Activated CD4-positive, CD25-positive, alpha-beta regulatory T cell treated with anti-CD3 and anti-CD28 coated beads, Interleukin-2, amount 50 U/mL, for 24 hours (primary cell): ENCODE measurements at places on chromosomes 2 and 18.
A peak's percentile ranks its signal among the peaks of the same experiment; 100 is the strongest.

DNA sequence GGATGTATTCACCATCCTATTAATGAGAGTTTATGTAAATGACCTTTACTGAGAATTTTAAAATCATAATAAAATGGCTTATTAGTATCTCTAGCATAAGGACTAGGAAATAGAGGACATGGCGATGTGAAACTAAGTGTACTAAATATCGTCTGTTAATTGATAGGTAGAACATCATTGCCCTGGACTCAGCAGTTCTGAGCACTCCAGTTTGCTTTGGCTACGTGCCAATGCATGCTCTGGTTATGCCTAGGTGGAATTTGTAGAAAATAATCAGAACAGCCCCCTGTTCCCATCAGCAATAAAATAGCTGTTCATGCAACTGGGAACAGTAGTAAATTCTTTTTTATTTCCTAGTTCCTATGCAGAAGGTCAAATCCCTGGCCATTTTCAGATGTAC, 247.8 kb downstream of the DOK6 start:
- no peak for ATAC-seq

DNA sequence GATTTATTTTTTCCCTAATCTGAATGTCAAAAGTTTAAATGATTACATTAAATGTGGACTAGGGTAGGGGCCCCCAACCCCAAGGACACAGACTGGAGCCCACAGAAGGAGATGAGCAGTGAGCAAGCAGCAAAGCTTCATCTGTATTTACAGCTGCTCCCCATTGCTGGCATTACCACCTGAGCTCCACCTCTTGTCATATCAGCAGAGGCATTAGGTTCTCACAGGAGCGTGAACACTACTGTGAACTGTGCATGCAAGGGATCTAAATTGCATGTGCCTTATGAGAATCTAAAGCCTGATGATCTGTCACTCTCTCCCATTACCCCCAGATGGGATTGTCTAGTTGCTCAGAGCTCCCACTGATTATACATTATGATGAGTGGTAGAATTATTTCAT, 3.8 kb downstream of the MOB1A start:
- no peak for ATAC-seq

DNA sequence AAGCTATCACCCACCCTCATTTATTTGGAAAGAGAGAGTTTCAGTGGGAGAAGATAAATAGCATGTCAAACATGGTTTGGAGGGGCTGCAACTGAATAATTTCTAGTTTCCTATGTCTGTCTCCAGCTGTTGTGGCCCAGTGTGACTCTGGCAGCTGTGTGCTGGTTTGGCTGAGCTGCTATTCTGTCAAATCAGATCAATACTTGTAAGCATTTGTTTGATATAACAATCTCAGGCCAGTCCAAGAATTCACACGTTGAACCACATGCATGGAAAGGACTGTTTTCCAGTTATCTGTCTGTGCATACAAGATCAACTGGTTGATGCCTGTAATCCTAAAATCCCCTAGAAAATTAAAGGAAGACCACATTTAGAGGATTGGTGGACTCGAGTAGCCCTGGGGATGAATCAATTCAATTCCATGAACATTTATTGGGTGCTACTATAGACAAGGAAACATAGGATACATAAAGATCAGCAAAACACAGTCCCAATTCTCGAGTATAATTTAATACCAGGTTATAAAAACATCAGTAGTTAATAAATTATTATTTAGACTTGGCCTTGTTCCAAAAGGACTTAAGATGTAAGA, 209.0 kb upstream of the PARD3B start:
- ATAC-seq: no peak

- no peak for ATAC-seq
Observed at GRCh38 chr2:110725370-110725769, 7.0 kb upstream of the ACOXL start.

- ATAC-seq: no peak
Observed at GRCh38 chr2:118148809-118149208, 60.5 kb downstream of the INSIG2 start.

- no peak for ATAC-seq
Observed at GRCh38 chr18:56043641-56044061, 455.7 kb upstream of the TCF4 start.

- no peak for ATAC-seq
Observed at GRCh38 chr2:158539176-158540005, 82.6 kb downstream of the PKP4 start.

DNA sequence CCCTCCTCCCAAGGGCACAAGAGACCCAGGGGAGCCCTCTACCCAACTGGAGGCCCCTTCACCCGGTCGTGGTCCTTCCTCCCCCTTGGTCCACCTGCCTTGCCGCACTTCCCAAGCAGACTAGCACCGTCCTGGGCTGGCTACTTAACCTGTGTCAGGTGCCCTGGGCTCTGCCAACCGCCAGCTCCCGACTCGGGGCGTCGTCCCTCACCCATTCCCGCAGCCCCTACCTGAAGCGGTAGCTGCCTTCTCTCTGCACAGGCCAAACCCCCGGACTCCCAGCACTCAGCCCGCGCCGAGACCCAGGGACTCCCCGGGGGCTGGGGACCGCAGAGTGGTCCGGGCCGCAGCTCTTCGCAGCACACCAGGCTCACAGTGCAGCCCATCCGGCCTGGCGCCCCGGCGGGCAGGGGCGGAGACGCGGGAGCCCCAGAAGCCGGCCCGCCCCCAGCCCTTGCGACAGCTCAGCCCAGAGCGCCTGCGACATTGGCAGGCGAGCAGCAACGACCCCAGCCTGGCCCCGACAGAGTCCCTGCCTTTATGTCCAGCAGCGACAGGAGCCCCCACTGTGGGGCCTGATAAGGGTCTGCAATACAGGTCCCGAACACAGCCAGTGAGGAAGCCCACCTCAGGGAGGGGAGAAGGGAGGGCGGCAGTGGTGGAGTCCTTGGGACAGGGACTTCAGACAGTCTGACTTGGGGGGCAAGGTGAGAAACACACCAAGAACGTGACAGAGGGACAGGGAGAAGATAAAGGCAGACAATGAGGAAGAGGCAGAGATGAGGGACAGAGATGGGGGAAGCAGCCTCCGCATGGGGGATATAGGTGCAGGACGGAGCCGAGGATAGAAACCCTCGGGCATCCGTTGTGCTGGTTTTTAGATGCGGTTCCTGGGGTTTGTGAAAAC, 31.0 kb upstream of the TNS1 start:
- no peak for ATAC-seq

DNA sequence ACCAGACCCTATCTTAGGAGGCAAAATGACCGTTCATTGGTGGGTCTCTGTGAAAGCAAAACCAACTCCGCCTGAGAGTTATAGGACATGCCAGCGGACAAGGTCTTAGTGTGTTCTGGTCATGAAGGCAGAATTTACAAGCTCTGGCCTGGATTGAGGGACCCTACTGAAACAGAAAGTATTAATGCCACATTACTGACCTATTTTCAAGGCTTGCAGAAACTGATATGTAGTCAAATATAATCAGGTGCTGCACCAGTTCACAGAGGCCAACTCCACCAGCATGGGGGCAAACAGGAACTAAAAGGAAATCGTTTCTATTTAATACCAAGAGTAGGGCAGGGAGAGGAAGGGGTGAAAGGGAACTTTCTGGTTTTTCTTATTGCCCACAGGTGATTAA, 19.7 kb downstream of the TYMS start:
- ATAC-seq: no peak

GRCh38 chr18:28002841-28003240, 174.1 kb downstream of the CDH2 start:
- ATAC-seq: no peak

GRCh38 chr2:172552547-172553291, 3.2 kb upstream of the PDK1 start:
- no peak for ATAC-seq

GRCh38 chr2:68837861-68838341, 33.3 kb downstream of the BMP10 start:
- ATAC-seq: peak; percentile 87

- ATAC-seq: peak; percentile 17
Observed at GRCh38 chr2:119440501-119440870, 8.8 kb downstream of the TMEM37 start.

GRCh38 chr2:170503971-170504809, 210.9 kb upstream of the SP5 start:
- no peak for ATAC-seq

DNA sequence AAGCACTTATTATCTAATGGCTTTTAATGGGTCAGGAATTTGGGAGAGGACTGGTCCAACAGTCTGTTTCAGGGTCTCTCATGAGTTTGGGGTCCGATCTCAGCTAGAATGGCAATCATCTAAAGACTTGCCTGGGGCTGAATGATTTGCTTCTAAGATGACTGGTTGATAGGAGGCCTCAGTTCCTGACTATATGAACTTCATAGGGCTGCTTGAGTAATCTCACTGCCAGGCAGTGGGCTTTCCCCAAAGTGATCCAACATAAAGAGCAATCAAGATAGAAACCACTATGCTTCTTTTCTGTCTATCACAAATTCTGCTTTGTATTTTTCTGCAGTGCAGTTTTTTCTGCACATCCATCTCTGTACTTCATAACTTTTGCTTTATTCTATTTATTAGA, 793.5 kb upstream of the CHAC2 start:
- ATAC-seq: no peak

- ATAC-seq: no peak
Observed at GRCh38 chr2:190481339-190481738, 53.2 kb downstream of the NEMP2 start.

GRCh38 chr18:58556331-58557007, 72.4 kb downstream of the ALPK2 start:
- ATAC-seq: no peak

DNA sequence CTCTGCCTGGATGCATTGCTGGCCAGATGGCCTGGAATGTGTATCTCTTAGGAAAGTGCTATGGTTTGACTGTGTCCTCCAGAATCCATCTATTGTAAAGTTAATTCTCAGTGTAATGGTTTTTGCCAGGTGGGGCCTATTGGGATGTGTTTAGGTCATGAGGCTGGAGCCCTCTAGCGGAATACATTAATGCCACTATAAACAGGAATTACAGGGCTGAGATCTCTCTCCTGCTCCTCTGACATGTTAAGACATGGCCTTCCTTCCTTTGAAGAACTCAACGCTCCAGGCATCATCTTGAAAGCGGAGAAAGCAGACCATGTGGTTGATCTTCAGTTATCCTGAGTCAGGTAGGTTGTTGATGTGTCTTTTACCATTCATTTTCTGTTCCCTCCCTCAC, 276.4 kb downstream of the RPIA start:
- no peak for ATAC-seq

DNA sequence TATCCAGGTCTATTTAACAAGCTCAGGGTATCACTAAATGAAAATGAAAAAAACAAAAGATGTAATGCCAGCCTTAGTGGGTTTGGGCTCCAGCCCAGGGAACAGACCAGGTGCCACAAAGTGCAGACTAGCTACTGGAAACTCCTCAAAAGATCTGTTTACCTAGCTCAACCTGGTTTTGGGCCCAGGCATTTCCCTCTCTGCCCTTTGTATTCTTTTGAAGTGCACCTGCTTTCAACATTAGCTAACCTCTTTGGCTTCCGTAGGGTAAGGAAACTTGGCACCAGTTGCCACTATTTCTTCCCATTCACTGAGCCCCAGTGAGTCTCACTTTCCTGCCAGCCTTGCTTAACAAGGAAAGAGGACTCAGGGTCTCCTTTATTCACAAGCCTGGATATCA, 123.6 kb upstream of the CDCA7 start:
- ATAC-seq: no peak

DNA sequence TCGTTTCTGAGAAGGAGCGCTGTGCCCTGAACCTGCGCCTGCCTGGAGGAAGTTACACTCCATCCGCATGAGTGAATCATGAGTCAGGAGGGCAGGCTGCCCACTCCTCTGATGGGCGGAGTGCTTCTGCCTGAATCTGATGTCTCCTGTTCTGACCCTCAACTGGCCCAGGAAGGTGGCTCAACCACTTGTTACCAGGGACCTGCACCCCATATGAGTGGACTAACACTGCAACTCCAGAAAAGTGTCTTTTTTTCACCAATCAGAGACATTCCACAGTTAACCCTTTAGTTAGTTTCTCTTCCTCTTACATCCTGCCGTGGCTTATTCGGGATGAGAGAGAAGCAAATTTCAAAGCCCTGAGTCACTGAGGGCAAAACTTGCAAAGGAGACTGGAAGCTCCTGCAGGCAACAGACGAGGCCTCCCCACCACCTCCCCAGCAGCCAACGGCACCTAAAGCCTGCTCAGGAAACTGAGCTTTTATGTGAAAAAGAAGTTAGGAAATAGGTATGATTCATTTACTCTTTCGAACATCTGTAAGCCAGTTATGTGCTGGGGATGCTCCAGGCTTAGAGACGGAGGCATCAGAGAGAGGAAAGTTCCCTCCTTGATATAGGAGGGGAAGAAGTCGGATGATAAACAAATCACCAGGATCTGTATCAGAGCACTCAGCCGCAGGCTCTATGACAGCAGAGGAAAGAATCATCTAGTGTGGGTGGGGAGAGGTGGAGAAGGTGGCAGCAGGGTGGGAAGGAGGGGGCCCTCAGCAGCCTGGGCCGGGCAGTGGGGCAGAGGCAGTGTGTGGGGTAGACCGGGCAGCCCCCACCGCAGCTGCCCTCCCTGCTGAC, 30.9 kb downstream of the MBP start:
- ATAC-seq: peak; percentile 49

DNA sequence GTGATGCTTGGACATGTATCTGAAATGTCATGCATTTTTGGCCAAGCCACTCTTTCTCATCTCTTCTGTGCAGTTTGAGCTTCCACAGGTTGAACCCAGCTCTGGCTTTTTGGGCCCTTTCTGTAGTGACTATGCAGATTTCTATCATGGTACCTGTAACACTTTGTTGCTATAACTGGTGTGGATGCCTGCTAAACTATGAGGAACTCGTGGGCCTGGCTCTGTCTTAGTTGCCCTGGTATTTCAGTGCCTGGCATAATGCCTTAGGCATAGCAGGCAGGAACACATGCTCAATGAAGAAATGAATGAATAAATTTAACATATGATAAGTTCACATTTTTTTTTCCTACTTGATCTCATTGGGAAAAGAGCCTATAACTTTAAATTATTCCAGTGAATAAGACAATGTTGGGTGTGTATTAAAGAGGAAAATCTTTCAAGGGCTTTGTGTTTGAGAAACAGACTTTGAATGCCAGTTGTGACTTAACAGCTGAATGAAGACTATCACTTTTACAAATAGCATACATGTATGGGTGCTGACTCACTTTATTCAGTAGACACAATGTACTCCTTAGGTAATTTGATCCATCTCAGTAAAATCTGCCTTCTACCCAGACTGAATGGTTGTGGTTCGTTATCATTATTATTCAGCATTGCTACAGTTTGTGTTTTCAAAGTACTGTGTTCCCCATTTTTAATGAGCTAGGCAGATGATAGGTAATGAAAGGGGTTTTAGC, 86.4 kb upstream of the MAP4K3 start:
- ATAC-seq: no peak

DNA sequence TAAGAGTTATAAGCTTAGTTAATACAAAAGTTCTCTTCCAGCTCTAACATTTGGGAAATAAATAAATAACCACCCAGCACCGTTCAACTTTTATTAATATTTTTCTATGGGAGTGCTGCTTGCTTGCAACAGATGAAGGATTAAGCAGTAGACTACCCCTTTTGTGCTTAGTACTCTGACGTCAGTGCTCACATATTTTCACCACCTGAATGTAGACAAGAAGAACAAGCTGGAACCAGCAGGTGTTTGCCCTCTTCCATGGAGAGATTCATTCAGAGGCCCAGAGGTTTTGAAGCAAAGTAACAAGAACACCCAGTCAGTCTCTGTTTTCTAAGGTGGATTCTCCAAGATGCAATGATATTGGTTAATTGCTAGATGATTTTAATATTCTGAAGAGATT, 307.1 kb upstream of the PIK3C3 start:
- ATAC-seq: no peak
